T-helper 2 cell treated with Interferon-gamma antibody and Interleukin-4, amounts not matched to agents 5 μg/mL and 100 μg/mL, for 36 hours (primary cell): ENCODE measurements at places on chromosomes 13 and 19.

DNA sequence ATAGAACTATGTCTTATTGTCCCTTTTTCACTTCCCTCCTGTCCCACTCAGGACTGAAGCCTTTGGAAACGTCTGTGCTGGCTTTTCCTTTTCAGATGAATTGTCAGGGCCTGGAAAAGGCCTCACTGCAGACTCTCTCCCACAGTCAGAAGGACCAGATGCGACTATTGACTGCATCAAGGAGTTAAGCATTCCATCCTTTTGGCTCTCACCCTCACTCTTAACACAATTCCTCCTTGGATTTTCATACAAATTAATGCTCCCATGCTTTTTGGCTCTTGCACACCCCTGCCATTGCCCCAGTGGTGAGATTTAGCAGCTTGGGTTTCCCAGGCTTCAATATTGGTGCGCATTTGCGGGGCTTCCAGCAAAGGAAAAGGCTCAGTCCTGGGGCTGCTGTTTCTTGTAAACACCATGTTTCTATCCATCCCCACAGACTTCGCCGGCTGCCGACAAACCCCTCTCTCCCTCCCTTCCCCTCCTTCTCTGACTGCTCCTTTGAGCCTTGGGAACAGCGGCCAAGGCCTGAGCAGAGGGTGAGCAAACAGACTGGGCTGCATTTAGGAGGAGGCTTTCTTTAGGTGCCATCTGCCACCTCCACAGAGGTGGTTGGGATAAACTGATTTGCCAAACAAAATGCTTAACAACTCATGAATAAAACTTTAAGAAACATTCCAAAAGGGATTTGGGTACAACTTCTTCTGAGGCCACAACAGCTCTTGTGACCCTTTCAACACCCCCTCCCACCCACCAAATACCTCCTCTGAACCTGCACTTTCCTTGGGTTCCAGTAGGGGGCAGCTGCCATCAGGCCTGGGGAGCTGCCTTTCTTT is 48.6 kb upstream of the PCDH8 start:
- DNase-seq: no peak

DNA sequence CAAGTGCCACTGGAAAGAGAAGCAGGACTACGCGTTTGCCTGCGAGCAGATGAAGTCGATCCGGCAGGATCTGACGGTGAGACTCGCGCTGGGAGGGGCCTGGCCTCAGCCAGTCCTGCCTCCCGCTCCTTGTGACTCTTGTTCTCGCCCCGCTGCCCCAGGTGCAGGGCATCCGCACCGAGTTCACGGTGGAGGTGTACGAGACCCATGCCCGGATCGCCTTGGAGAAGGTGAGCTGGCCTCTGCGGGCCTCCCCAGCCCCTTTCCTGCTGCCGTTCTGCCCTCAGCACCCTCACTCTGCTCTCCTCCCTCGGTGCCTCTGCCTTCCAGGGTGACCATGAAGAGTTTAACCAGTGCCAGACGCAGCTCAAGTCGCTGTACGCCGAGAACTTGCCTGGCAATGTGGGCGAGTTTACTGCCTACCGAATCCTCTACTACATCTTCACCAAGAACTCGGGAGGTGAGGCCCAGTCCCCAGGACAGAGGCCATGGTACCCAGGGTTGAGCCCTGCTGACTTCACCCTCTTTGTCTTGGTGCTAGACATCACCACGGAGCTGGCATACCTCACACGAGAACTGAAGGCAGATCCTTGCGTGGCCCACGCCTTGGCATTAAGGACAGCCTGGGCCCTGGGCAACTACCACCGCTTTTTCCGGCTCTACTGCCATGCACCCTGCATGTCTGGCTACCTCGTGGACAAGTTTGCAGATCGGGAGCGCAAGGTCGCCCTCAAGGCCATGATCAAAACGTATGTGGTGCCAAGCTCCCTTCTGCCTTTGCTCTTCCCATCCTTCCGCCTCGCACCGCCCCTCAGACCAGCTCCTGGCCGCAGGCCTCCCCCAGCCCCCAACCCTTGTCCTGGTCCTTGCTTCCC is 5.6 kb downstream of the LENG9 start:
- no peak for DNase-seq

GRCh38 chr13:52353193-52353592 is 52.8 kb downstream of the THSD1 start:
- DNase-seq: no peak

GRCh38 chr19:29757551-29757950 is 42.5 kb upstream of the C19orf12 start:
- DNase-seq: no peak
